ENCODE measurements at places on chromosomes 4 and X.
A peak's percentile ranks its signal among the peaks of the same experiment; 100 is the strongest.

GRCh38 chrX:267771-268261 lies 13.4 kb upstream of the PLCXD1 start:
- DNase-seq: no peak

DNA sequence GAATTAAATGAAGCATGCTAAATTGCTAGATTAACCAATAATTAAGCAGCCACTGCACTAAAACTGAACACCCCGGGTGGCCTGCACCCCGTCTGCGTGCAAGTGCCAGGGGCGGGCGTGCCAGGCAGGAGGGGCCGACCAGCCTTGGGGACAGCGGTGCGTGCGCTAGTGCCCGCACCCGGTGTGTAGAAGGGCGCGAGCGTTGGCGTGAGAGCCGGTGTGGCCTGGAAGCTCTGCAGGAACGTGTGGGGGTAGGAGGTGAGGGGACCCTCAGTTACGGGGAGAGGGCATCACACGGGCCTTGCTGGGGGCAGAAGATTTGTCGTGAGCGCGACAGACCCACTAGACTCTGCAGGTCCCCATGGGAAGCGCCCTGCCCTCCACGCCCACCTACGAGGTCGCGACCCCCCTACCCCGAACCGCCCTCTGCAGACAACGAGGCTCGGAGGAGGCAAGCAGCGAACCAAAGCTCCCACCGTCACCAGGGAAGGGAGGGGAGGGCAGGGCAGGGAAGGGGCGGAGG lies 105.8 kb downstream of the FAM53A start:
- no peak for DNase-seq

- DNase-seq: peak; percentile 34
Measured at GRCh38 chr4:183797445-183798300, 107.4 kb upstream of the STOX2 start.

DNA sequence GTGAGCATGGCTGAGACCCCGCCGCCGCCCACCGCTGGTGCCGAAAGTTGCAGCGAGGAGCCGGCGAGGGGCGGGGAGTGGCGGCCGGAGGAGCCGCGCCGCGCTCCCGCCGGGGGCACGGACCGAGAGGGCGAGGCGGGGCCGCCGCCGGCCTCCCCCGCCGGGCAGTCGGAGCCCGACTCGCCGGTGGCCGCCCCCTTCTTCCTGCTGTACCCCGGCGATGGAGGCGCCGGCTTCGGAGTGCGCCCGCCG lies 16.5 kb downstream of the UTP3 start:
- no peak for DNase-seq

DNA sequence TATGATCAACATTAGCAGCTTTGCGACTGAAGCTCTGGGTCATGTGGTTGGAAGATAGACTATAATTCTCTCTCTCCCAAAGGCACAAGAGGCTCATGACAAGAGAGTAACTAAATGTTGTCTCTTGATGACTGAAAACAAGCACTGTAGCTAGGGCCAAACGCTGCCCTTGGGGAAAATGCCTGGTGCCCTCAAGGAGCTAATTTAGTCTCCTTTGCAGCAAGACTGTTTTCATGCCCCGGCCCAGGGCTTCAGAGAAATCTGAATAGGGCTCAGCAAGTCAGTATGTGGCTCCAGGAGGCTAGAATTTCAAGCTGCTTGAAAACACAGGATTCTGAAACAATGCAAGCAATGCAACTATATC lies 411.9 kb downstream of the GPAT3 start:
- no peak for DNase-seq

- DNase-seq: no peak
Measured at GRCh38 chr4:153481478-153481877, 15.3 kb downstream of the TMEM131L start.

GRCh38 chr4:3670521-3671519 lies 95.4 kb upstream of the ADRA2C start:
- no peak for DNase-seq

GRCh38 chr4:73707269-73707875 lies 33.0 kb upstream of the CXCL8 start:
- DNase-seq: no peak

DNA sequence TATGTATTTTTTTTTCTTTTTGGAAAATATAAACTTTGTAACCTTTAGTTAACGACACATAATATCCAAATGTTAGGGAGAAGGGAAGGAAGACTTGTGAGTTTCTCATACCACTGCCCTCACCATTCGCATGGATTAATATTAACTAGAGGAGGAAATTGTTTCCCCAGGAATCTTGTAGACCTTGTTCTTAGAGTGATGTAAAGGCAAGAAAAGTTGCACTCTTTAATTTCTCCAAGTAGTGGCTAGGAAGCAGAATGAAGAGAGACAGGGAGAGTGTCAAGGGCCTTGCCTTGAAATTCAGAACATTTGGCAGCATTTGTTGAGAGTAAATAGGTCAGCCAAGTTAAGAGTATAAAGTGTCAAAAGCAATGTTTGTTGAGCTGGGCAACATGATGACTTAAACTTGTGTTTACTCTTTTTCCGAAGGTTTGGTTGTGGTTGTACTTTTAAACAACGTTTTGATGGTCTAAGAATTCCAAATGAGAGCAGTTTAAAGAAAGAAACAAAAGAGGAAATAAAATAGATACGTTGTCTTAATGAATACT lies 105.7 kb downstream of the TENM3 start:
- no peak for DNase-seq

DNA sequence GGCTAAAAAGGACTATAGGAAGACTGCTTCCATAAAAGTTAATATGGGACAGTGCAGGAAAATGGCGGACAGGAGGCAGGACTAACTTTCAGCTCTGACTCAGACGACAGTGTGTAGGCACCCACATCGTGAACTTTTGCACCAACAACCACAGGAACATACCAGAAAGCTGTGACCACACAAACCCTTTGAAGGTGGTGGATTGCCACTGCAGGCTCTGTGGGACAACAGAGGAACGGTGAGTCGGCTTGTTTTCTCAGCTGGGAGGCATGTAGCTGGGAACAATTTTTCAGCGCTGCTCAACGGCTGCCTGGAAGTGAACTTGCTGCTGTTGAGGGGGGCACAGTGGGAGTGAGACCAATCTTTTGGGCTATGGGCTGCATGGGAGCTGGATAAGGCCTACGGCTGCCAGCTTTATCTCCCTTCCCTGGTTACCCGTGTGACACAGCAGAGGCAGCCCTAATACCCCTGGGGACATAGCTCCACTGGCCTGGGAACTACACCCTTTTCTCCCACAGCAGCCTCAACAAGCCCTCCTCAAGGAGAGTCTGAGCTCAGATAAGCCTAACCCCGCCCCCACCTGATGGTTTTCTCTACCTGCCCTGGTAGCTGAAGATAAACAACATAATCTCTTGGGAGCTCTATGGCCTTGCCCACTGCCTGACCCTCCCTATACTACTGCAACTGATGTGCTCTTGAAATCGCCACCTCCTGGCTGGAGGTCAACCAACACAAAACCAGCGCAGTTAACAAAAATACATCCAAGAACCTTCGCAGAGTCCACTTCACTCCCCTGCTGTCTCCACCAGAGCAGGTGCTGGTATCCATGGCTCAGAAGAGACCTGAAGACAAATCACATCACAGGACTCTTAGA lies 1537.0 kb downstream of the C4orf33 start:
- no peak for DNase-seq

DNA sequence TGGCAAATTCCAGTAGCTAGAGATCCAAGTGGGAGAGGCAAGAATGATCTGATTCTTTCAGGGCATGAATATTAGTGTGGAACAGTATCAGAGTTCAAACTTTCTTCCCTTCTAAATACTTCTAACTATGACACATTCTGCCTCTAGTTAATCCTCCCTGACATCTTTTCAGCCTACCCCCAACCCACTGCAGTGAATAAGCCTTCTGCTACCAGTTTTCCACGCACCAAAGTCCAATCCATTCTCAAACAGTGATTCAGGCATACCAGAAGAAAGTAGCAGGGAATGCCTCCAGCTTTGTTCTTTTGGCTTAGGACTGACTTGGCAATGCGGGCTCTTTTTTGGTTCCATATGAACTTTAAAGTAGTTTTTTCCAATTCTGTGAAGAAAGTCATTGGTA lies 155.4 kb upstream of the FTHL17 start:
- DNase-seq: no peak

DNA sequence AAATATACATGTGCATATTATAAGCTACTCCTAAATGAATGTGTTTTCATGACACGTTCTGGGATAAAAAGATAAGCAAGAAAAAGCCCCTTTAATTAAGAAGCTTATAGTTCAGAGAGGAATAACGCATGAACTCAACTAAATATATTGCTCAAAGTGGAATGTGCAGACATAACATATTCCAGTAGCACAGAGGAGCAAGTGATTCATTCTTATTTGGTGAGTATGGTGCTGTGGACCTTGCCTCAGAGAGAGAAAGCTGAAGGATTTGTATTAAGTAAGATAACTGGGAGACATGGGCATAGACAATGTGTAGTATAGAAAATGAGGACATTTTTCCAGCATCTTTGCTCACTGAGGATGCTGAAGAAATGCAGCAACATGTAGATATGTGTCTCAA lies 76.8 kb downstream of the CFAP299 start:
- DNase-seq: no peak

DNA sequence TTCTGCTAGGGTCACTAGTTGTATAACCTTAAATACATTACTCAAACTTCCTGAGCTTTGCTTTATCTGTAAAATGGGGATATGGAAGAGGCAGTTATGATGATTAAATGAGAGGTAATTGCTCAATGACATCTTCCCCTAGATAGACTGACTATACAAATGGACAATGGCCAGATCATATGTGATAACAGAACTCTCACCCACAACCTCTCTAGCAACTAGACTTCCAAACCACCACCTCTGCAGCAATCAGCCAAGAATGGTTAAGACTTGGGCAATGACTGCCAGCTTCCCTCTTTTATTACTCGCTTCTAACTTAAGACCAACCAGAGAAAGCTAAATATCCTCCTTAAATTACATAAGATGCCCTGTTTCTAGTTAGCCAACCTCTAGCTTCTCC lies 2.9 kb upstream of the SEPSECS start:
- DNase-seq: peak; percentile 74

GRCh38 chr4:82984459-82984858 lies 26.2 kb downstream of the LIN54 start:
- no peak for DNase-seq

GRCh38 chr4:572594-572993 lies 3.5 kb downstream of the TMEM271 start:
- no peak for DNase-seq

DNA sequence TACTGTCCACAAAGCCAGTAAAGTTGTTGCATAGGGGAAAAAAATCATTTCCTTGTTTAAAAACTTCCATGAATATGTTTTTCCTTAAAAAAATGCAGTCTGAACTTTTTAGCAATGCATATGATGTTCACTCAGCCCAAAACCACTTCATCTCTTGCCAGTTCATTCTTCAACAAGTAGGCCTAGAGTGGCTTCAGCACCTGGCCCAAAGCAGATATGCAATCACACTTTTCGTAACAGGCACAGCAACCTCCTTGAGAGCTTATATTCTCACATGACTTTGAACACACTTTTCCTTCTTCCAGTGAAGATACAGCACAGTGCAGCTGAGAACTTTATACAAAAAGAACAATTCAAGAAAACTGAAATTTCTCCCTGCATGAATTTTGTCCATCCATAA lies 128.6 kb downstream of the ADAMTS3 start:
- no peak for DNase-seq

GRCh38 chr4:137545461-137545861 lies 13.2 kb upstream of the PCDH18 start:
- no peak for DNase-seq

- no peak for DNase-seq
Measured at GRCh38 chr4:139530833-139531427, 25.1 kb downstream of the SETD7 start.

DNA sequence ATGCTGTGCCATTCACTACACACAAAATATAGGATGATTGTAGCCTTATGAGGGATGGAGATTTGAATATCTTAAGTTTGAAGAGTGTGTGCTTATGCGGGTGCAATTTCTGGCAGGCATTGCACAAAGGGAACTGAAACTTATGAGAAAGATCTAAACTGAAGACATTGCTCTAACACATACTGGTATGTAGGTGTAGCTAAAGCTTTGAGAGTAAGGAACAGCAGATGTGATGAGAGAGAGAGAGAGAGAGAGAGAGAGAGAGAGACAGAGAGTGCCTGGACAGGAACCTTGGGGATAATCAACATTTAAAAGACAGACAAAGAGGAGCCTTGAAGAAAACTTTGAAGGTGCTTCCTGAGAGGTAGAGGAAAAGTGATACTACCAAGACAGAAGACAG lies 379.7 kb downstream of the SPRY1 start:
- no peak for DNase-seq

DNA sequence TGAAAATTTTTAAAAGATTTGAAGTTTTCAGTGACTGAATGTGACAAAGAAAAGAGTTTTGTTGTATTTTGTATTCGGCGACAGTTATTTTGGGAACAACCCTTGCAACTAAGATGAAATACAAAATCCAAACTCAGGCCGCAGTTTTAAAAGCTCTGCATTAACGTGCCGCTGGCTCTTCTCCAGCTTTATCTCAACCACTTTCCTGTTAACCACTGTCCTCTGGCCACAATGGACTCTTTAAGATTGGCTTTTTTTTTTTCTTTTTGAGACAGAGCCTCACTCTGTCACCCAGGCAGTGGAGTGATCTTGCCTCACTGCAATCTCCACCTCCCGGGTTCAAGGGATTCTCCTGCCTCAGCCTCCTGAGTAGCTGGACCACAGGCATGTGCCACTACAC lies 22.1 kb upstream of the AMTN start:
- DNase-seq: no peak

DNA sequence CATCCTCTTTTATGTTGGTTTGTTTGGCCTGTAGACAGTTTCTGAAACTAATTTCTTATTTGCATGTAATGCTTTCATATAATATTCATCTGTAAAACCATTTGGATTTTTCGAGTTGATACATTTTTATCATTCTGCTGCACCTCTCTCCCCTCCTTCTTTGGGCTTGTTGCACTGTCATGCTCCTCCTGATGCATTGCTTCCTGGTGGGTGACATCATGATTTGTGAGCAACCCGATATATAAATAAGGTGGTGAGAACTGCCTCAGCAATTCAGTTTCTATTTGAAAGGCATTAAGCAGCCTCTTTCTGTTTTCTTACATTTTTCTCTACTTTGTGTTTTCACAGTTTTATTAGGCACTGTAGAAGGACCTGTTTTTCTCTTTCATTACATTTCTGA lies 515.7 kb downstream of the RPA4 start:
- DNase-seq: no peak

- DNase-seq: no peak
Measured at GRCh38 chr4:122668241-122668640, 47.4 kb upstream of the IL21 start.

- DNase-seq: no peak
Measured at GRCh38 chr4:137623013-137623412, 90.7 kb upstream of the PCDH18 start.

DNA sequence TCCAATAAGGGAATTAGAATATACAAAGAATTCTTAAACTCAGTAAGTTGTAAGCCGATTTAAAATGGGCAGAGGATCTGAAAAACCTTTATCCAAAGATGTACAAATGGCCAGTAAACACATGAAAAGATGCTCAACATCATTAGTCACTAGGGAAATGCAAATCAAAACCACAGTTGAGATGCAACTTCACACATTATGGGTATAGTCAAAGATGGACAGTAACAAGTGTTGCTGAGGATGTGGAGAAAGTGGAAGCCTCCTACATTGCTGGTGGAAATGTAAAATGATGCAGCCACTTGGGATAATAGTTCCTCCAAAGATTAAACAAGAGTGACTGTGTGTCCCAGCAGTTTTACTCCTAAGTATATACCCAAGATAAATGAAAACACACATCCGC lies 32.6 kb downstream of the RS1 start:
- no peak for DNase-seq

GRCh38 chr4:56874923-56875322 lies 32.8 kb upstream of the REST start:
- DNase-seq: no peak

GRCh38 chr4:141132072-141132708 lies 1.1 kb downstream of the RNF150 start:
- DNase-seq: no peak

All from HL-60 (cell line).